ENCODE measurements at places on chromosomes 7 and 10.
A peak's percentile ranks its signal among the peaks of the same experiment; 100 is the strongest.

DNA sequence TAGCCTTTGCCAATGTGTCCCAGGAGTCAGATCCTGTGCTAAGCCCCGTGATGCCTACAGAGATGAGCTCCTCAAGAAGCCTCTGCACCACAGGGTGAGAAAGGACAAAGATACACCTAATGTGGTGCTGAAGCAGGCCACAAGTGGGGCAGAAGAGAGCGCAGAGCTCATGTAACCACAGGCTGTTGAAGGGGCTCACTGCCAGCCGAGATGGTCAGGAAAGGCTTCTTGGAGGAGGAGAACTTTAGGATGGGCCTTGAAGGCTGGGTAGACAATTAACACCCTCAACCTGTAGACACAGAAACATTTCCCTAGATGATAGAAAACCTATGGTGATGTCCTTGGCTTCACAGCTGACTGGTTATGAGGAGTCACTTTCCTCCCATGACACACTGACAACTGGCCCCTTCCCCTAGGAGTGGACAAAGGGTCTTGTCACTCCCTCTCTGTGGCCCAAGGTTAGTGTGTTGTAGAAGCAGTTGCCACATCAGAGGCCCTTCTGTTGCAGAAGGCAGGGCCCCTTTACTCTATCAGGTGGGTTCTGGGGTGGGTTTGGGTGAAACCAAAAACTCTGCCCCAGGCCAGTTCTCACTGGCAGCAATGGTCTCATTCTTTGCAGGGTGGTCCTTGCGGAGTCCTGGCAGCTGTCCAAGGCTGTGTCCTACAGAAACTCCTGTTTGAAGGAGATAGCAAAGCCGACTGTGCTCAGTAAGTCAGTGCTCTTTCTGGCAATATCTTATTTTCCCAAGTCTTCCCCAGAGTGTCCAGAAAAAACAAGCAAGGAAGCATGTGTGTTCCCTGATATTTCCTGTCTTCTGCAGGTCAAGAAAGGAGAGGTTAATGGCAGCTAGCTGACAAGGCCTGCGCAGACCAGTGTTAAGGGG lies 69.2 kb downstream of the MINDY4 start:
- no peak for DNase-seq

- DNase-seq: no peak
Observed at GRCh38 chr7:7335215-7335614, 152.9 kb downstream of the C1GALT1 start.

DNA sequence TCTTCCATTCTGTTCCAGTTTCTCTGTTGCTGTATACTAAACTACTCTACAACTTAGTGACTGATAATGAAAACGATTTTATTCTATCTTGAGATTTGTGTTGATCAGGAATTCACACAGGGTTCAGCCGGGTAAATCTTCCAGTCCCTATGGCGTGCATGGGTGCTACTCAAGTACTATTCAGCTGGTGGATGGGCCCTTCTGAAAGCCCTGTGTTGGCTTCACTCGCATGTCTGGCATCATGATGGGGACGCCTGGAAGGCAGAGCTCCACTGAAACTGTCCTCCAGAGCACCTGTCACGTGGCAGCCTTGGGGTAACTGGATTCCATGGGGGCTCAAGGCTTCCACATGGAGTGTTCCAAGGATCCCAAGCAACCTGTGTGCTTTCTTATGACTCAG lies 86.0 kb upstream of the ZMIZ1 start:
- no peak for DNase-seq

DNA sequence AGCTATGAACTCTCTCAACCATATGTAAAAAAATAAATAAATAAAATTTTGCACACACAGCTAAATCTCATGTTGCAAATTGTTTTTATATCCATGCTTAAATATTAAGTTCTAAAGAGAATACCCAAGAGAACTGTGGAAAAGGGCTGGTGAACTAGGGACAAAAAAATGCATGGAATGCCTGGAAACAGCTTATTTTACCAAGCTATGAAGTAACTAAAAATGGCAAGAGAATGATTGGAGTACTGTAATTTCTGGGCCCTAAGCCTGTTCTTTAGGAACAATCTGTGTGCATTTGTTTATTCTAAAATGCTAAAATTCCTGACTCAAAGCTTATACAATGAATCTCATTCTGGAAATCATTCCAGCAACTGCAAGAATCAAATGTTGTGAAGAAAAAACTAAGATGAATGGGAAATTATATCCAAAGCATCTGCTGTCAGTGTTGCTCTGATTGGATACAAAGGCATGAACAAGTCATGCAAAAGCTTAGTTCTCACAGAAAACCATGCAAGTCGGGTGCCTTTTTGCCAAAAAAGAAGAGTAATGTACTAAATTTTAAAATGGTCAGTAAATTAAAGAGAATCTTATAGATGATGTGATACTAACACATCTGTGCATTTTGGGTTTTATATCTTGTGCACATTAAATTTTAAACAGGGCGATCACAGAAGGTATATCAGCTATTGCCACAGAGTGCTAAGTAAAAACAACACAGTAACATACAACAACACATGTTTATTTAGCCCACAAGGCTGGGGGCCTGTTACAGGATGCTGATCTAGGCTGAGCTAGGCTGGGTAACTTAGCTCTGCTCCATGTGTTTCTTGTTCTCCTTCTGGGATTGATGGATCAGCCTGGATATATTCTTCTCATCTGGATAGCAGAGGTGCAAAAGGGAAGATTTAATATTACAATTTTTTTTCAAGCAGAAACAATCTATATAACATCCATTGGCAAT lies 453.5 kb upstream of the SEMA3A start:
- DNase-seq: no peak

- no peak for DNase-seq
Observed at GRCh38 chr7:38373155-38373554, 99.7 kb upstream of the TARP start.

- no peak for DNase-seq
Observed at GRCh38 chr7:16471933-16472332, 6.4 kb upstream of the SOSTDC1 start.

DNA sequence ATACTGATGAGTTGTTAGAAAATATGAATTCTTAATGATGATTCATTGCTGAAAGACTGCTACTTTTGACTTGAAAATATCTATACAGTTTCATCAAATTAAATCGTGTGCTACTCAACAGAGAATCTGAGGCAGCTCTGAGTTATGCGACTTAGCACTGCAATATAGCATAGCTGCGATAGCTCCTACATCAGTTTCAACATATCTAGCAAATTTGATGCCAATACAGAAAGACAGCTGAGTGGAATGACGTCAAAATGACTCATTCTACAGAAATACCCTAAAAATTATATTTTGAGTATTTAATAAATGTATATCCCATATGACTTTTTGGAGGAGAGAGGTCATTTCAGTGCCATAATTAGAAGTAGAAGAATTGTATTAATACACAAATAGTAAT lies 1.1 kb upstream of the TARP start:
- no peak for DNase-seq

DNA sequence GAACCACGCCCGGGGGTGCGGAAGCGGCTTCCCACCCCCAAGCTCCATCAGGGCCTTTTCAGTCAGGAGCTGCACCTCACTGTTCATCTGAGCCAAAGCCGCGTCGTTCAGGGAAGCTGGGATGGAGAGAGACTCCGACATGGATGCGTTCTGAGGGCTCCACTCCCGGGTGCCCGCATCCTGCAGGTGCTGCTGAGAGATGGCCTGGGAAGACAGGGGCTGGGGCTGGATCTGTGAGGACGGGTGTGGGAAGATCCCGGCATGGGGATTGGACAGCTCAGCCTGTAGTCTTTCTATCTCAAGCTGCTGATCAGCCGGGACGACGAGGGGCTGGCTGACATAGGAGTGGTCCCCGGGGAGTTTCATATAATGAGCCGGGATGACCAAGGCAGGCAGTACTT lies 45.0 kb upstream of the NMT2 start:
- no peak for DNase-seq

GRCh38 chr10:102327002-102327401 lies 68.5 kb upstream of the NFKB2 start:
- DNase-seq: no peak

GRCh38 chr7:121480566-121481335 lies 84.6 kb upstream of the FAM3C start:
- no peak for DNase-seq

DNA sequence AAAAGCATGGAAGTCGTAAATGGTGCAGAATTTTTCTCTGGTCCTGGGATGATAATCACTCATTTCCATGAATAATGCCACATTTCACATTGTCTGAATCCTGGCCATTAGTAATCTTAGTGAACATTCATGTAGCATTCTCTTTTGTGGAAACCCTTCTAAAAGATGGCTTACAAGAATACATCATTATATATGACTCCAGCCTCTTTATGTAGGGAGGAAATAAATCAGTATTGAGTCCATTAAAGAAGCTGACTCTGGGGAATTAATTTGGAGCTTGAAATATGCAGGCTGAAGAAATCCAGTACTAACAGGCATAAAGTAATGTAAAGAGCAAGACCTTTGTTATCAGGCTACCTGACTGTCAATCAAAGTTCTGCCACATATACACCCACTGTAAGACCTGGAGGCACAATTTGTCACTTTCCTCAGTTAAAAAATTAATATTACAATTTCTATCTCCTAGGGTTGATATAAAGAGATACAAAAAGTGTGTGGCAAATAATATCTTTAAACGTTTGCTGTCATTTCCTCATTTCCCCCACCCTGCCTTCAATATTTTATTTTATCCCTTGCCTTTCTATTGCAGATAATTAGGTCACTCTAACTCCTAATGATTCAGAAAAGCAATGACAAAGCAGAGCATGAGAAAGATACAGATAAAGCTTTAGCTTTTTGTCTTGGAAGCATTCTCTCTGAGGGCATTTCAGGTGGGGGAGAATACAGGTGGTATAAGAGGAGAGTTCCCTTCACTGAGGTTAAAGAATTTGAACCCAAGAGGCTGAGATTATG lies 1122.0 kb upstream of the GHITM start:
- no peak for DNase-seq

DNA sequence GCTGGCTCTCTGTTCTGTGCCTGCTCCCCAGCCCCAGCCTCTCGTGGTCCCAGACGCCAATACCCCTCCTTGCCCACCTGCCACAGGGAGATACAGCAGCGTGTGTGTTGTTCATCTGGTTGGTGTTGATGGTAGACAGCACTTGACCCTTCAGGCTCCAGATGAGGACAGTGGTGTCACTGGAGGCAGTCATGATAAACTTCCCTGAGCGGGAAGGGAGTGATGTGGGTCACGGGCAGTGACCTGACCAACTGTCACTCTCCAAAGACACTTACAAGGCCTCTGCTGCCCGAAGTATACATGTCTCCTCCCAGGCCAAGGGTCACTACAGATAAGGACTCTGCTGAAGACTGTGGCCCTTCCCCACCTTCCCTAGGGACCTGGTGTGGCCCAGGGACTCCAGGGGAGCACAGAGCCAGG lies 5.6 kb downstream of the TBL2 start:
- DNase-seq: no peak

GRCh38 chr7:87474533-87475358 lies 734 bp downstream of the ABCB4 start:
- peak; percentile 23 for DNase-seq

DNA sequence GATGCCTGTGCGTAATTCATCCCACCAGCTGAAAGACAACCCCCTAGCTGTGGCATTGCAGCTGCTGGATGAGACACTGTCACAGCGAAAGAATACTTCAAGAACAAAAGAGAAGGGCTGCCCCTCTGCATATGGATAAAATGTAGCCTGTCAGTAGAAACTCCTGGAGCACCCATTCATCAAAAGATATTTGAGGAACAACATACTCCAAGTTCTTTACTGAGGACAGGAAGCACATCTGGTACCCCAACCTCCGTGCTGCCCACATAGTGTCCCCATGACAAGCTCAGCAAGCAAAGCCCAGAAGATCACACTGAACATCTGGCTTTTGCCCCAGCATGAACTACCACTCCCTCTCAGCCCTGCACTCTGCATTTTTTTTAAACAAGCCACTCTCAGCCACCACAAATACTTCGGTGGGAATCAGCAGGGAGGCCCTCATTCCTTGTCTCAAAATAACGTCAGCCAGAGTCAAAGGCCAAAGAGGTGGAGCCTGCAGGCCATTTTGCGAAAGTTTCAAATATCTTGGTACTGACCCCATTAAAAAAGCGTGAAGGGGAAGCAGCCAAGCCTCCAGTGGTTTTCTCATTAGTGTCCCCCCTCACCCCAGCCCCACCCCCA lies 1.7 kb downstream of the CREB3L2 start:
- DNase-seq: no peak

GRCh38 chr10:34113504-34114225 lies 701.4 kb downstream of the PARD3 start:
- no peak for DNase-seq

Measured in CD4-positive, alpha-beta T cell treated with Interleukin-21 for 1 hour (primary cell).